Cardiac muscle cell (in vitro differentiated cells and primary cell): ENCODE measurements at places on chromosomes 6 and 20. TPM values are rescaled to one million over a fixed set of nuclear protein-coding genes. Genes with fewer than 3 reads are reported as not detected.

The SLC52A3 gene
- total RNA-seq: 0.12 TPM in 1 of 2 replicates, not detected in the other

The TSHZ2 gene
- 17.3 and 32.0 TPM in 2 replicates for total RNA-seq

The BAG2 gene
- 6.6 and 7.1 TPM in 2 replicates for total RNA-seq

The OR12D3 gene
- not detected in 2 replicates for total RNA-seq

The AURKA gene
- total RNA-seq: 16.1 and 58.2 TPM in 2 replicates

The THEMIS gene
- total RNA-seq: not detected in 2 replicates

The SAMD5 gene
- 0.04 and 0.12 TPM in 2 replicates for total RNA-seq

The DPPA5 gene
- total RNA-seq: not detected in 2 replicates
